ENCODE measurements at places on chromosomes 11 and 22. TPM values are rescaled to one million over a fixed set of nuclear protein-coding genes. Genes with fewer than 3 reads are reported as not detected.

DNA sequence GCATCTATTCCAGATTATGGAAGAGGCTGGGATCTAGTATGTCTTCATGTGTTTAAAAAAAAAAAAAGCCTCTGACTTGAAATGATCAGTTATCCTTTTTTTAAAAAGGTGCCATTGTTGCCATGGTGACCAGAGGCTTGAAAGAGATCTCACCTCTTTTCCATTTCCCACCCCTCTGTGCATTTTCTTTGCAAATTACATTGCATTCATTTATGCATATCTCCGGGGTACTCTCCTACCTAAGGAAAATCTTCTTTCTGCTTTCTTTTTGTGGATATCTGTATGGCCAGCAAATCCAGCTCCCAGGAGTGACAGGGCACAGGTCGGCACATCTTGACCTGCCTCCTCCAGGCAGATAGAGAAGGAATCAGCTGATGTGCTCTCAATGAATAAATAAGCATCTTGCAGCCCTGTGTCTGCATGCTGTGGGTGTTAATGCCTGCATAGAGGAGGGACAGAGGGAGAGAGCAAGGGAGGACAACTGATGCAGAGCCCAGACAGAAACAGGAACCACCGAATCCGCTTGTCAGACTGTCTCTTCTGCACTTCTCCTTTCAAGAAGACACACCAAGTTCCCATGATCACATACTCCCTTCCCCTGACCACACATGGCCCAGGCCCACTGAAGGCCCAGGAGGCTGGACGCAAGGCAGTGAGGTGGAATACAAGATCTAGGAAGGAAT lies 50.9 kb downstream of the CWC15 start:
- H3K27me3 ChIP-seq = peaks cover 4% of the 10 kb centered on the region
- no peak for DNase-seq
- no peak overlapping the region for H3K4me3 ChIP-seq
- H3K27ac ChIP-seq = no peak overlapping the region
- peaks cover 18% of the 10 kb centered on the region for H3K4me1 ChIP-seq

DNA sequence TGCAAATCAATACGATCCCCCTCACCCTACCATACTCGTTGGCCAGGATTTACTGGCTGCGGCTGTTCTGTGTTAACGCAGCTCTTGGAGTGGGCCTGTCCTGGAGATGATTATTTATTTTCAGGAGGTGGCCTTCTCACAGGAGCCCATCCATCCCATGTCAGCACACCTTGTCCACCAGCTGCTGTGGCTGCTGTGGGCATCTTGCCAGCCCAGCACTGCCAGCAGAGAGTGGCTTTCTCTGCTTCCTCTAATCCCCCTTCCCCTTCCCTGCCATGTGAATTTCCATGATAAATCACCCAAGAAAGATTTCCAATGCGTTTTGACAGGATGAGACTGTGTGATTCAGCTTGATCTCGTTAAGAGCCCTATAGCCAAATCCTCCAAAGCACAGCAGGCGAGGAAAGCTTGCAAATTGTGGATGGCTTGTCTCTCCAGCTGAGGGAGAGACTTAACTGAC lies 309.1 kb upstream of the C11orf87 start:
- DNase-seq = no peak
- no peaks in the 10 kb centered on the region for H3K4me1 ChIP-seq
- H3K36me3 ChIP-seq = no peaks in the 10 kb centered on the region
- peaks cover 3% of the 10 kb centered on the region for H3K27me3 ChIP-seq
- H3K4me3 ChIP-seq = no peak overlapping the region
- H3K27ac ChIP-seq = no peak overlapping the region

Gene TPBGL
- total RNA-seq = 0.25 TPM

Gene DRICH1
- total RNA-seq = 0.50 TPM

Gene SEC14L6
- total RNA-seq = not detected

Gene MUC5B
- total RNA-seq = not detected

Gene BTG4
- not detected for total RNA-seq
